ENCODE measurements at places on chromosomes 4 and X.

DNA sequence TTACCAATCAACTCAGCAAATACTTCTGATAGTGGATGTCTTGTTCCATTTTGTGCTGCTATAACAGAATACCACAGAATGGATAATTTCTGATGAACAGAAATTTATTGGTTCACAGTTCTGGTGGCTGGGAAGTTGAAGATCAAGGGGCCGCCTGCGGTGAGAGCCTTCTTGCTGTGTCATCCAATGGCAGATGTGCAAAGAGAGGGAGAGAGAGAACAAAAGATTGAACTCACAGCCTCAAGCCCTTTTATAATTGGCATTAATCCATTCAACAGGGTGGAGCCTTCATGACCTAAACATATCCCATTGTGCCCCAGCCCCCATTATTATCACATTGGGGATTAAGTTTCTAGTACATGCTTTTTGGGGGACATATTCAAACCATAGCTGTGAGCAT, 86.1 kb downstream of the ADGRG4 start:
- DNase-seq = no peak

GRCh38 chr4:5045097-5045496, 6.2 kb upstream of the STK32B start:
- DNase-seq = no peak

GRCh38 chrX:136261321-136261720, 10.1 kb upstream of the MAP7D3 start:
- no peak for DNase-seq

GRCh38 chr4:56914336-56914735, 6.6 kb downstream of the REST start:
- no peak for DNase-seq

DNA sequence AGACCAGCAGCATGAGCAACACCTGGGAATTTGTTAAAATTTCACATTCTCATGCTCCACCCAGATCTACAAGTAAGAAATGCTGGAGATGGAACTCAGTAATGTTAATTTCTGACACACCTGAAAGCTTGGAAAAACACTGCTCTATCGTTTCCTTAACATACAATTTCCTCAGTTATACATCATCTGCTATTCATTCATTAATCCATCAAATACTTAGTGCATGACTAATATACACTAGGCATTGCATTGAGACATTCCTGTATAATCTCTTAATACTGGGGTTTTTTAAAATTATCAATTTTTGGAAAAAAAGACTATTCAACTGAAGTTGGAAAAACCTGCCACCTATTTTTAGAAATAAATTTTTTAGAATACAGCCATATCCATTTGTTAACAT, 106.1 kb downstream of the CHM start:
- DNase-seq = no peak

- DNase-seq = no peak
Observed at GRCh38 chrX:1034717-1035116, 177.7 kb downstream of the CRLF2 start.

GRCh38 chr4:85951099-85951498, 408.8 kb downstream of the MAPK10 start:
- no peak for DNase-seq

- DNase-seq = no peak
Observed at GRCh38 chr4:104983615-104984179, 163.0 kb upstream of the TET2 start.
